ENCODE measurements at places on chromosomes 2 and 18.

- DNase-seq, result no peak
Measured at GRCh38 chr2:159201360-159202063, 85.0 kb downstream of the WDSUB1 start.

GRCh38 chr2:62424899-62425298, 81.1 kb downstream of the TMEM17 start:
- DNase-seq, result no peak

DNA sequence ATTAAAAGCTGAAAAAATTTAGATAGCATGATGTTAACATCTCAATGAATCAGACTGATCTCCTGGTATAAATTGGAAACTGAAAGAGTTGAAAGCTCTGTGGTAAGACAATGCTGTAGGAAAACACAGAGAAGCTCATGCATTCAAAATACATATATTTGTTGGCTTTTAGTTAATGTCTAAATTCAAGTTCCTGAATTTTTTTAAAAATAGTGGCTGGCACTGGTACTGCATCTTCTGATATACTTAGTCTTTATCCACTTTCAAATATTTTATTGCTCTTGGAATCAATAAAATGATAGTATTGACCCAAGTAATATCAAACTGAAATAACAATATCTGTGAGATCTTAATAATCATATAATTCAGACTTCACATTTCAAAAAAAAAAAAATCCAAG, 151.4 kb upstream of the FIGN start:
- no peak for DNase-seq

GRCh38 chr2:195768431-195768830, 111.4 kb downstream of the SLC39A10 start:
- no peak for DNase-seq
